Sciatic nerve (tissue), 2 donors: ENCODE measurements at places on chromosomes 1 and 21. TPM values are rescaled to one million over a fixed set of nuclear protein-coding genes. Genes with fewer than 3 reads are reported as not detected.

TEX38 gene
- not detected for total RNA-seq

HSPA6 gene
- total RNA-seq: 13.4 TPM

SUSD4 gene
- not detected for total RNA-seq

NR1I3 gene
- not detected for total RNA-seq

OR11L1 gene
- not detected for total RNA-seq

GFI1 gene
- 0.85 TPM for total RNA-seq

GBP5 gene
- total RNA-seq: 6.4 TPM

GRCh38 chr1:238954865-238955264, 431.5 kb upstream of the CHRM3 start:
- no peak for DNase-seq

GRCh38 chr1:90361026-90361425, 356.1 kb downstream of the BARHL2 start:
- DNase-seq: no peak

DNA sequence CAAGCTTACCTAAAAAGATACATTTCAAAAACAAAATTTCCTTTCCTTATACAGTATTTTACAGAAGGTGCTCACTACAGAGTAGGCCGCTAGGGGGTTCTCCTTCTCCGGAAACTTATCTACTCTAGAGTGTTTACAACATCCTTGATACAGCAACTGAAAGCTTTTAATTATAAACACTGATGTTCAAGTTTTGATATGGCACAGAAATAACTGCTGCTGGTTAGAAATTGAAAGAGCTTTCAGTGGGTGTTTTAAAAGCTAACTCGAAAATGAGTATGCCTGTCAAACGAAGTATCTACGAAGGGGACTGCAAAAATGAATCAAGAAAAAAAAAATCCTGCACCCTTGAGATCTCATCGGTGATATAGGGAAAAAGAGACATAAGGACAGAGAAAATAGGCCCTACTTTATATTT, 1.0 kb downstream of the YOD1 start:
- DNase-seq: no peak

- no peak for DNase-seq
Measured at GRCh38 chr1:201618905-201619304, 80.0 kb downstream of the NAV1 start.

DNA sequence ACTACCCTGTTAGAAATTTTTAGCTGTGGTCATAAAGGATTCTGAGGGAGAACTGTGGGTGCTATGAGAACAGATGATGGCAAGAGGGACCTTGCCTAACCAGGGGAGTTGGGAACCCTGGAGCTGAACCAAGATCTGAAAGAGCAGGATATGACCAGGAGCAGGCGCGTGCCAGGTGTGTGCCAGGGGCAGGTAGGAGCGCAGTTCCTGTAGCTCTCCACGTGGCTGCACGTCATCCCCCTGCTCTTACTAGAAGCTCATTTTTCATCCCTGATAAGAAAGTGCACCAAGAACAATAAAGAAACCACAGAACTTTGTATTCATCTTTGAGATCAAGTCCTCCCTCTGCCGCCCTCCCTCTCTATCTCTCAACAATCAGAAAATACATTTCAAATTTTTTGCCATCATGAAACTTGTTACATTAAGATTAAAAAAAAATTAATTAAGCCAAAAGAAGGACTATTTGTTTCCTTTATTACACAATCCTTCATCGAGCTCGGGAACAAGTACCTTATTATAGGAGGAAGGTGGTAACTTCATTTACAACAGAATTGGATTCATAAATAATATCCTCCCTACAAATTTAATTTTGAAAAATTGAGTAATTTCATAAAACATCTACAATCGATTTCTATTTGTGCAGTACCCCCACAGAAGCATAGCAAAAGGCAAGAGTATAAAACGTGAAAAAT, 78.5 kb downstream of the SLC35F3 start:
- no peak for DNase-seq

- no peak for DNase-seq
Measured at GRCh38 chr1:200107004-200107470, 79.5 kb downstream of the NR5A2 start.

DNA sequence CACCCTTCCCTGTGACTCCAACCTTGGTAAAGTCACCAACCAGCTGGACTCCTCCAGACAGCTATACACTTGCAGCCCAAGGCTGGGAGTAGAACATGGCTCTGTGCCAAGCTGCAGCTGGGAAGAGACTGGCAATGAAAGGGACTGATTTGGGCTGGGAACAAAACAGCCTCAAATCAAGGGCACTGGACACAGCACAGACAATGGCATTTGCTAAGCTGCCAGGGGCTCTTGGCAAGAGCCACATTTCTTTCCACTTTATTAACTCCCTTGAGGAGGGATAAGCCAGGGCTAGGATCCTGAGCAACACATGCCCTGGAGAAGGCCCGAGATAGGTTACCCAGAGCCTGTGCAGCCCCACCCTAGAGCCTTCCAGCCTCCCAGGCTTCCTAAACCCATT, 12.0 kb downstream of the SYT11 start:
- DNase-seq: peak; percentile 75

DNA sequence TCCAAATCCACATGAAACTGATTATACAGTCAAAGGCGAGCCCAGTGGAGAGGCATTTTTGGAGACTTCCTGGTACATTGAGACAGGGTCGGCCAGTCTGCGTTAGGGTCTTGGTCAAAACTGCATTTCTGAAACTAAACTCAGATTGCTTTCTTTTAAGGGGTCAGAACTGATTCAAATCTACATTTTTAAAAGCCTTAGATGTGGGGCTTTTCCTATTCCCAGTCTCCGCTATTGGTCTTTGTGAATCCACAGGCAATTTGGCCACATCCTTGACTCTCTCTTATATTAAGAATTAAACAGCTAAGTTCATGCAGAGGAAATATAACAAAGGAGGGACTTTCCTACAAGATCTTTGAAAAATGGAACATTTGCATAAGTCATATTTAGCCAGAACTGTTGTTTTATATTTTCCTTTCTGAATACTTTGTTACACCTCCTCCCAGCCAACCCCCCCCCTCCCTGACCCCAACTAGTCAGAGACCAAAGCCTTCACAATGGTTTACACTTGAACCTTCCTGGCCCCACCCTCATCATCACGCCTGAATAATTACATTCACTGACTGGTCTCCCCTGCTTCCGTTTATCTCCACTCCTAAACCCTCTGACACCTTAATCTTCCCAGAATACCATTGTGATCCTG, 30.9 kb downstream of the SELL start:
- no peak for DNase-seq

DNA sequence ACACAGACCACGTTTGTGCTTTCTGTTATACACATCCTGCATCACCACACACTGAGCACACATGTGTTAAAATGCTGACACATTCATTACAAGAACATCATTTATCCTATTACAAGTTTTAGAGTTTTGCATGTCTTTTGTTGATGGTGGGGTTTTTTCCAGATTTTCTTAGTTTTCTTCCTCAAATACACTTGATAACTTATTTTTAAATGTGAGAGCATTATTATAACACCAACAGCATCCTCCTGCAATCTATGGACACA, 67.3 kb downstream of the TGFBR3 start:
- DNase-seq: no peak

GRCh38 chr1:88169139-88169538, 514.9 kb upstream of the PKN2 start:
- DNase-seq: no peak

DNA sequence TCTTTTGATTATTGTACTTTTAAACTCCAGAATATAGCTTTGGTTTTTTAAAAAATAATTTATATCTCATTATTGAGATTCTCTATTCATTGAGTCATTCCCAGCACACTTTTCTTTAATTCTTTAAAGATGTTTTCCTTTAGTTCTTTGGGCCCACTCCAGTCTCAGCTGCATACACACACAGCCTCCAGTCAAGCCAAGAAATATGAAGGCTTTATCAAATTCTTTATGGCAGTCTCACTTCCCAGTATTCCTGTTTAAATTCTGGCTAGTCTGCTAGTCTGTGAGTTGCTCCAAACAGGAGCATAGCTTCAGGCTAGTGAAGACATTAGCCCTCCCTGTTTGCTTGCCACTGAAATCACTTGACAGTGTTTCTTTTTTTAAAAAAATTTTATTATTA, 61.2 kb downstream of the CRP start:
- no peak for DNase-seq

- DNase-seq: no peak
Measured at GRCh38 chr21:27513825-27514224, 546.9 kb upstream of the ADAMTS5 start.

- DNase-seq: no peak
Measured at GRCh38 chr1:113223040-113223439, 150.0 kb downstream of the LRIG2 start.

- no peak for DNase-seq
Measured at GRCh38 chr1:88892357-88892877, 1.1 kb upstream of the GTF2B start.

- DNase-seq: no peak
Measured at GRCh38 chr1:227766015-227766634, 30.9 kb downstream of the SNAP47 start.

DNA sequence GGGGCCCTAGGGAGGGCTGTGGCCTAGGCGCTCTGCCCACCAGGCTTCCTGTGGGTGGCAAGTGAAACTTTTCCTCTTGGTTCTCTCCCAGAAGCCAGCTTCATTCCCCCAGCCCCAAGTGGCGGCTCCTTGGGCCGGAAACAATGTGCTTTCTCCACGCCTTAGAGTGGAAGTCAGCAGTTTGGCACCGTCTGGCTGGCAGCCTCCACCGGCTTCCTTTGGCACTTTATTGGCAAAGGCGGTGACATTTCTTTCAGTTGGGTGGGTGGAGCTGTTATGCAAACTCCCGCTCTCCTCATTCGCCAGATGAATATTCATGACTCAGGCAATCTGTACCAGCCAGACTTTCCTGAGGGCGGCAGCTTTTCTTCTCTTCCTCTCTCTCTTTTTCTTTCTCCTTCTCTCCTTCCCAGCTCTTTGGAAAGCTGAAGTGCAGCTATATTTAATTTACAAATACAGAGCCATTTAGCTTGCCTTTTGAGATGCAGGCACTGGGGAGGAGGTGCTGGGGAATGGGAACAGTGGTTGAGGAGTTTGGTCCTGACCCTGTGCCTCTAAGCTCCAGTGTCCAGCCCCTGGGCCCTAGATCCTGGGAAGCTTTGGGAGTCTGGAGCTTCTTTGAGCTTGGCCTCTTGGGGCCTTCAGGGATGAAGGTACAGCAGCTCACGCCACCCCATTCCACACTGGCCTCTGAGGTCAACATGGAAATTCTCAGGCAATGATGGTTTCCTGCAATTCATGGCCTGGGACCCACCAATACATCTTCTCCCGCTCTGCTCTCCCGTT, 67.8 kb upstream of the POU3F1 start:
- peak; percentile 71 for DNase-seq

- DNase-seq: no peak
Measured at GRCh38 chr1:78779831-78780230, 130.2 kb downstream of the IFI44 start.

DNA sequence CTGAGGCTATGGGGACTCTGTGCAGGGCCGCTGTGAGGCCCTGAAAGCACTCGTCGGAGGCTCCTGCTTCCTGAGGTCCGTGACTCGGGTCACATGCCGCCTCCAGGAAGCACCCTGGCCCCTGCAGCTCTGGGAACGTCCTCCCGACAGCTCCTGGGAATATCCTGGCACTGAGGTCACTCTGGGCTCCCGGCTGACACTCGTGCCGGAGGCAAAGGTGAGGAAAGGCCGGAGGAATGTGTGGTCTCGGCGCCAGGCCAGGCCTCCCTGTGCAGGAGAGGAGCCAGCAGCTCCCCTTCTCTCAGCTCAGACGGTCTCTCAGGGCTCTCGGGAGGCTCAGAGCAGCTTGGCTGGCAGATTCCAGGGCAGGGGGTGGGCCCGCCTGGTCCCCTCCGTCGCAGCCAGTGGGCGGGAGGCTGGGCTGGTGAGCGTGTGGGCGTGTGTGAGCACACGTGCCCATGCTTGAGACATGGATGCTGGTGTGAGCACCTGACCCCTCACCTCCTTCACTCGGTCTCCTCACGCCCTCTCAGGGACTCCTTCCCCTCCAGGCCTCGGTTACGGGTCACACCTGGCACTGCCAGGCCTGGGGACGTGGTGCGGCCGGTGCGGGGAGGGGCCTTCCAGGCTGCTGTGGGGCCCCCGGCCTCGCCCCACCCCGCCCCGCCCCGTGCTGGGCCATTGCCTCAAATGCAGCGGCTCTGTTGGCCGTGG, 5.5 kb upstream of the RNF223 start:
- no peak for DNase-seq

DNA sequence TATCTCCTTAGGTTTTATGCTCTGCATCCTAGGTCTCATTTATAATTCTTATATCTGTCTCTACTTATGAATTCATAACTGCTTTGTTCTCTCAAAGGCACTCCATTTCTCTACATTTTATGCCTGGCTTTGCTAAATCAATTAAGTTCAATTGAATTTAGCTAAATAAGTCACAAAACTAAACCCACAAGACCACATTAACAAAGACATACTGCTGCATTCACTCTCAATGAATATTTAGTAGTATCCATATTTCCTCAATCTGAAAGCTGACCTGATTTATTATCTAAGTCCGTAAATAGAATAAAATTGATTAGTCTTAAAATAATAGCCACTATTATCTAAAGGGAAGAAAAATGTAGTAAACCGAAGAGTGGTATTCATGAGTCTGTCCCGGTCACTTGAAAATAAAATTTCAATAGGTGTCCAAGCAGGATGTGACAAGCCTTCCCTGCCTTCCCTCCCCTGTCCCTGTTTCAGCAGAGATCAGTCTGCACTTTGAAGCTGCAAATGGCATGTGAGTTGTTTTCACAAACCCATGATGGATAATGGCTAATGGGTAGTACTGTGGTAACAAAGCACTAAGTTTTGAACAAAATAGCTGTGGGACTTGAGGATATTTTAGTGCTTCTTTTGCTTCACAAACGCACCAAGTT, 295.0 kb upstream of the NCAM2 start:
- DNase-seq: no peak
